Kidney (tissue), 22 donors: ENCODE measurements at places on chromosomes 16 and 17.
A peak's percentile ranks its signal among the peaks of the same experiment; 100 is the strongest.

- DNase-seq: no peak
Measured at GRCh38 chr16:22810226-22810625, 3.7 kb upstream of the HS3ST2 start.

- peak; percentile 84 for DNase-seq
Measured at GRCh38 chr16:68083861-68084503, 1.2 kb upstream of the NFATC3 start.

DNA sequence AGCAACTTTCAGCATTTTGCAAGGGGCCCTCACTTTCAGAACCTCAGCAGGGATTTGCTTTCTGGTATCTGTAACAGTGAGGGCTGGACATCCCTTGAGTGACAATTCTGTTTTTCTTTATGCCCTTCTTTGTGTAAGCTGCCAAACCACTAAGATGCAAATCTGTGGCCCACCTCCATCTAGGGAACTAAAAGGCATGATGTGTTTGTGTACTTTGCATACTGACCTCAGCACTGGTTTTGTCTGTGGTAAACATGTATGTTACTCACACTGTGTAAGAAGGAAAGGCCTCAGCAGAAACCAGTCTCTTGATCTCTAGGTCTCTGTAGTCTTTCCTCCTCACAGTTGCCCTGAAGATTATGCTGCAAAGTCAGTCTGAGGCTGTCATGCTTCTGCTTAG lies 396.6 kb upstream of the DYNLRB2 start:
- no peak for DNase-seq

DNA sequence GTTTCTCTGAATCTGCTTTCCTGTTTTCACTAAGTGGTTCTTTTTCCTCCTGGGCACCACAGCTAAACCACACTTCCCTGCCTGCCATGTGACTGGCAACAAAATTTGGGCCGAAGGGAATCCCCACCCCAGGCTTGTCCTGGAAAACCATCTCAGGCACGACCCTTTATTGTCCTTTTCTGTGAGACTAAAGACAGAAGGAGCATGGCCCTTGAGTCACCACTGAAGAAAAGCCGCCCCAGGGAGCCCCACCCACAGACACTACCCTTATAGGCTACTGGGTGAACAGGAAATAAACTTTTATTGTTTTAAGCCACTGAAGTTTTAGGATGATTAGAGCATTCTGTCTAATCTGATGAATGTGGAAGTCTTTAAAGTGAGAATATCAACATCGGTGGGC lies 88.6 kb upstream of the BRD7 start:
- DNase-seq: no peak

DNA sequence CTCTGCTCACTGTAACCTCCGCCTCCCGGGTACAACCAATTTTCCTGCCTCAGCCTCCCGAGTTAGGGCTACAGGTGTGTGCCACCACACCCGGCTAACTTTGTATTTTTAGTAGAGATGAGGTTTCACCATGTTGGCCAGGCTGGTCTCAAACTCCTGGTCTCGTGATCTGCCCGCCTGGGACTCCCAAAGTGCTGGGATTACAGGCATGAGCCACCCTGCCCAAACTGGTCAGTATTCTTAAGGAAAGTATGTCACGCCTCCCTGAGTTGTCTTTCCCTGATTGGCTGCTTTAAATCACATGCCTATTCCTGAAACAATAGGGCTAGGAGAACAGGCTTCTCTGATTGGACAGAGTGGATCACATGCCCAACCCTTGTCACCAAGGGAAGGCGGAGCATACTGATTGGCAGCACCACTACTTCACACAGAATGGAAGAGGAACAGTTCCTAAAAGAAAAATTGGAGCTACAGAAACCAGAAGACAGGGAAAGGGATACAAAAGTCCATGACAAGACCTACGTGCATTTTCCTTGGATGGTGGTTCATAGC lies 17.6 kb upstream of the CYB5B start:
- no peak for DNase-seq

GRCh38 chr16:87661561-87661960 lies 59.3 kb downstream of the JPH3 start:
- DNase-seq: no peak

GRCh38 chr17:82315703-82316358 lies 1.6 kb downstream of the CD7 start:
- no peak for DNase-seq

DNA sequence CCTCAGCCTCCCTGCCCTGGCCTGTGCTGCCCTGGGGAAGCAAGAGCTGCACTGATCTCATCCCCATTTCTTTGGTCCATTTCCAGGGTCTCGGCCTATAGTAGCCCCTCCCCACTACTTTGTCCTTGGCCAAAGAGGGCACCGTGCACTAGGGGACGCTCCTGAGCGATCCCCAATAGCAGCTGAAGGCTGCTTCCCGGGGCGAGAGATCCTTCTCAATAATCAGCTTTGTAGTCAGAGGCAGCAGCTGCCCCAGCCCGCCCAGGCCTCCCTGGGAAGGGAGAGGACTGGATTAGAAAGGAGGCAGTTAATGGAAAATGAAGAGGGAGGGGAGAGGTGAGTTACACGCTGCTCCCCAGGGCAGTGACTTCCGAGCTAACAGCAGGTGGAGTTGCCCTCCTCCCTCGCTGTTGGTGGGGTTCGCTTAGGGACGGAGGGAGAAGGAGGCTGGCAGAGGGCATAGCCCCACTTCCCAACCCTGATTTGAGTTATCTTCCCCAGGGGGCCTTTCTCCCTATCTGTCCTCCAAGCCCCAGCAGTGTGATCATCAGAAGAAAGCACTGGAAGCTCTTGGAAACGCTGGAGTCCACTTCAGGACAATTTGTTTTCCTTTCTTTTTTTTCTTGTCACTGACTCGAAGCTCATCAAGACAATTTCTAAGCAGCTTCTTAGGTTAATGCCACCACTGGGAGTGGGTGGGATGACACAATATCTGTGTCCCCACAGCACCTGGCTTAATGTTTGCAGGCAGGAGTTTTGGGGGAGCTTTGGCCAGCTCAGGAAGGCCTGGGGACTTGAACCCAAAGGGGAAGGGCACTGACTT lies 2.6 kb downstream of the MXRA7 start:
- DNase-seq: no peak

- no peak for DNase-seq
Measured at GRCh38 chr17:51217946-51218345, 41.9 kb downstream of the MBTD1 start.

DNA sequence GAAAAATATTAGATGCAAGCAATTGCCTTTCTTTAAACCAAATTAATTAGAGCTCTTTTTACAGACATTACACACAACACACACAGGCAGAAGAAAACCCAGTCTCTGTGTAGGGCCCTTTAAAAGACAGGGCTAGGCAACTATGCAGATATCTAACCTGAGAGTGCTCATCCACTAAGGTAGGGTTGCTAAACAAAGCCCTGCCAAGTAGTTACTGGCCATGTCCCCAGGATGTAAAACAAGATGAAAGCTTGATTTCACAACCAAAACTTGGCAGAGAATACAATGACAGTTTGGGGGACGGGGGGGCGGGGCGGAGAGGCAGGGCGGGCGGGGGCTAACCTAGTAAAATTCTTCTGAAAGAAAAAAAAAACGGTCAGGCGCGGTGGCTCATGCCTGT lies 669.0 kb upstream of the CA10 start:
- DNase-seq: no peak

GRCh38 chr17:17129466-17129865 lies 76.7 kb downstream of the PLD6 start:
- no peak for DNase-seq

GRCh38 chr16:12026741-12027490 lies 50.4 kb downstream of the SNX29 start:
- DNase-seq: no peak

GRCh38 chr16:24890746-24891145 lies 45.0 kb downstream of the SLC5A11 start:
- no peak for DNase-seq

DNA sequence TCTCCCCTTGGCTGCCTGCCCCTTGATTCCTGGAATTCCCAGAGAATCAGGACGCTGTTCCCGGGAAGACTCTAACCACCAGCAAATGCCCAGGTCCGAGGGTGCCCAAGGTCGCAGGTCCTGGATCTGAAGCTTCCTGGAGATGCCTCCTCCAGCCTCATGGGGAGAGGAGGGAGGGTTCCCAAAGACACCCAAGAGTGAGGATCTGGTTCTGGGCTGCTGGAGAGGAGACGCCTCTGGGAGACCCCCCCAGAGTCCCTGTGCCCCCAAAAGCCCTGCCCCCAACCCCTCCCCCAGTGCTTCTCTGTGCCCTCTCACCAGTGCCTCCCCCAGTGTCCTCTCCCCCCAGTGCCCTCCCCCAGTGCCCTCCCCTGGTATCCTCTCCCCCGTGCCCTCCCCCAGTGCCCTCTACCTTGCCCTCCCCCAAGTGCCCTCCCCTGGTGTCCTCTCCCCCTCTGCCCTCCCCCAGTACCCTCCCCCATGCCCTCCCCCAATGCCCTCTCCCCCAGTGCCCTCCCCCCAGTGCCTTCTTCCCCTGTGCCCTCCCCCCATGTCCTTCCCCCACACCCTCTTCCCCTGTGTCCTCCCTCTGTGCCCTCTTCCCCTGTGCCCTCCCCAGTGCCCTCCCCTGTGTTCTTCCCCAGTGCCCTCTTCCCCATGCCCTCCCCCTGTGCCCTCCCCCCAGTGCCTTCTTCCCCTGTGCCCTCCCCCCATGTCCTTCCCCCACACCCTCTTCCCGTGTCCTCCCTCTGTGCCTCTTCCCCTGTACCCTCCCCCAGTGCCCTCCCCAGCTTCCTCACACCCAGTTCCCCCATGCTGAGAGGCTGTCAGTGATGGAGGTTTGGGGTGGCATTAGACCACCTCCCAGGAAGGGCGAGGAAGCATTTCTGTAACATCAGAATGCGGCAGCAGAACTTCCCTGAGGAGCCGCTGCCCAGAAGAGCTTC lies 6.3 kb upstream of the SECTM1 start:
- DNase-seq: no peak

DNA sequence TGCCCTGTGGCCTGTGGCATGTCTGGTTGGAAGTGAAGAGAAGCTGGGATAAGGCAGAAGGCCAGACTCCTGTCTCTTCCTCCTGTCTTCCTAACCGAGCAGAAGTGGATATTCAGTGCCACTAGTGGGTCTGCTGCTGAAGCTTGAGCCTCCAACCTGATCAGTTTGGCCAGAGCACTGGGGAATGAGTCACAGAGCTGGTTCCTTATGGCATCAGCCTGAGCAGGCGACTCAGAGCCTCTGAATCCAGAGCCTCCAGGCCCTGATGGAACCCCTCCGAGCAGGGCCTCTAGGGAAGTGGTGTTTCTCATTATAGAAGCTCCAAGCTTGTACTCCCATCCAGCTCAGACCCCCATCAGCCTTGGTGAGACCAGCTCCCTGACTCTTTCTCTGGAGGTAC lies 2.0 kb downstream of the WSCD1 start:
- no peak for DNase-seq

DNA sequence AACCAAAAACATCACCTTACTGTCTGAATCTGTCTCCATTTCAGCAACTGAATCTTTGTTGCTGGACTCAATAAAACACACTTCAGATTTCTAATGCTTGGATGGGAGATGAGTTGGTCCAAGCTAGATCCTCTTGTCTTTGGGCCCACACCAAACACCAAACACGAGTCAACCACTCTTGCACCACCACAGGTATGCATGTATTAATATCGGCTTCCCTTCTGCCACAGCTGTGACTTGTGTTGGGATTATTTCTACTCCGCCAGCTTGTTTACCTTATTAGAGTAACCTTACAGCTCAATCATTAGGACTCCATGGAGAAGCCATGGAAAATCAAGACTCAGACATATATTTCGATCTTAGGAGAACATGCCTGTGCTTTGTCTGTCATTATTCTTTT lies 49.9 kb downstream of the XYLT1 start:
- no peak for DNase-seq

- DNase-seq: no peak
Measured at GRCh38 chr17:13646969-13647542, 45.3 kb upstream of the HS3ST3A1 start.

- peak; percentile 35 for DNase-seq
Measured at GRCh38 chr17:68102318-68102758, 66.8 kb downstream of the KPNA2 start.

DNA sequence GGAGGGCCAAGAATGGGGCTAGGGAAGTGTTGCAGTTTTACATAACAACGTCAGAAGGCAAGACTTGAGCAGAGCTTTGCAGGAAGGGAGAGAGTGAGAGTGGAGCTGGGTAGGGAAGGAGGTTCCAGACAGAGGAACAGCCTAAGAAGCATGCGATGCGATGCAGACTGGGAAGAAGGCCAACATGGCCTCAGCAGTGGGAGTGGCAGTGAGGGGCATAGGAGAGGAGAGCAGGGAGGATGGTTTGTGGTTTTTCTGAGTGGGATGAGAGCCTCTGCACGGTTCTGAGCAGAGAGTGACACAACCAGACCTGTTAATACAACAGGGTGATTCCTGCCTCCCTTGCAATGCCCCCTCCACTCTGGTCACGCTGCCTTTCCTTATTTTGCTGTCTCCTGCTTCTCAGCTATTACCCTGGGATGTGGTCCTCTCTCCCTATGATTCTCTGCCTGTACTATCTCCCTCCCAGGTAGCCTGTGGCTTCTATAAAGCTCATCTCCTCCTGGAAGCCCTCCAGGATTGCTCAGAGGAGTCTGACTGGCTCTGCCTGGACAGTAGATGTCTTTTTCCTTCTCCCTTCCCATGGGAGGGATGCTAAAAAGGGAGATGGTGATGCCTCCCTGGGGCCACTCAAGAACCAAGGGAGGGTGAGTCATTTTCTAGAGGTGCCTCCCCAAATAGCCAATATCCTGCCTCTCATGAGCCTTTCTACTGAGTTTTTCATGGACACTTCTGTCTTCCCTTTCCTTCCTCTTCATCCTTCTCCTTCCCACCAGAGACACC lies 38.7 kb upstream of the NGFR start:
- DNase-seq: no peak
